Fibroblast of skin of back (primary cell): ENCODE measurements at places on chromosomes 3 and 15.

GRCh38 chr15:101514318-101514717 lies 24.8 kb upstream of the PCSK6 start:
- DNase-seq = no peak

DNA sequence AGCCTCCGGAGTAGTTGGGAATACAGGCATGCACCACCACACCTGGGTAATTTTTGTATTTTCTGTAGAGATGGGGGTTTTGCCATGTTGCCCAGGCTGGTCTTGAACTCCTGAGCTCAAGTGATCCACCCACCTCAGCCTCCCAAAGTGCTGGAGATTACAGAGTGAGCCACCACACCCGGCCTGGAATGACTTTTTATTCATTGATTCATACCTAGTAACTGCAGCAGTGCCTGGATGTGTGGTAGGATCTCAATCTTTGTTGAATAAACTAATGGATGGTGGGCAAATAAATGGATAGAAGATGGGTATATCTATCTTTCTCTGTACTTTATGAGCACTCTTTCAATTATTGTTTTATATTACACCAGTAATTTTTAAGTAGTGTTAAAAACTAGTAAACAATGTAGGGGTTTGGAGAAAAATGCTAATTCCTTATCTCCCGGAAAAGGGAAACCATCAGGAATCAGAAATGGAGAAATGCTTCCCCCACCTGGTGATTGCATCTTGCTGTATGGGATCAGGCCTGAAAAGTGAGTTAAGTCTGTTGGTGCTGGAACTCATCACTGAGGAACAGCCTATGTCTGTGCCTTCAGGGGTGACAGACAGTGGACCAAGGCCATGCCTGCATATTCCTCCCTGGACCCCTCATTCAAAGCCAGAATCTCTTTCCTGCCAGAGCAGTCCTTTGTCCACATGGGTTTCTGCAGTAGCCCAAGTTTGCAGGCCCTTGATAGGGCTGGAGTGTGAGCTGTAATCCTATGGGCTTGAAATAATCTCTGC lies 161.0 kb upstream of the CTDSPL start:
- DNase-seq = peak; percentile 17

DNA sequence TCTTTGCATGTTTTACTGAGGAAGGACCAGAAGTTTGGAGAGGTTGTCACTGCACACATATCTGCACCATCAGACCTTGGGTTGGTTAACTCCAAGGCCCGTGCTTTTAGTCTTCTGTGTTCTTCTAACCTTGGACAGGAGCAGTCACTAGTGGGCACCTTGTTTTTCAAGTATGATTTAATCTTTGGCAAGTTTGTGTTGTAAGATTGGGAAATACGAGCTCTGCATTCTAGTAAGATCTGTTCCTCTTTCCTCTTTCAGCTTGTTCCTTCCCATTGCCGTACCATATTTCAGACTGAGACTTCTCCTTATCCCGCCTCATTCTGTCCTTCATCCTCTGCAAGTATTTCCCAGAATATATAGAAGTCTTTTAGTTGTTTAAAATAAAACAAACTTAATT lies 5.1 kb downstream of the TMOD2 start:
- no peak for DNase-seq

DNA sequence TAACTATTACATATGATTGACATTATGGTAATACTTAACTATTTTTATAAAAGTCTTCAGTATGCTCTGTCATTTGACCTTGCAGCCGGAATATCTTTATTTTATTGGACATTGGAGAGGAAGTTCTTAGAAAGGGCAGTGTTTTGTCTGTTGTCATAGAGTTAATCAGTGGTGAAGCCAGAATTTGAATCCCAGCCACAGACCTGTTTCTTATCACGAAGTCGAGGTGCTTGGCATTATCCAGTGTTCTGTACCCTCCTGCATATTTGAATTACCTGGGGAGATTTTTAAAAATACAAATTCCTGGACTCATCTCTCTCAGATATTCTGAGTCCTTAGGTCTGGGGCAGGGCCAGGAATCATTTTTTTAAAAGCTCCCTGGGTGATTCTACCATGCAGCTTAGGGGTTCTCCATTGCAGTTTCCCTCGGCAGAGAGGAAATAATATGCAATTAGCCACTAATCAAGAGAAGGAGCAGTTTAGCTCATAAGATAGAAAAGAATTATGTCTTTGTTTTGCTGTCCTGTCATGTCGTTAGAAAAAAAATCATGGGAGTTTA lies 195.6 kb upstream of the CFAP20DC start:
- no peak for DNase-seq

- no peak for DNase-seq
Observed at GRCh38 chr15:80948651-80949292, 40.8 kb downstream of the MESD start.

GRCh38 chr15:79060175-79060574 lies 30.4 kb downstream of the RASGRF1 start:
- DNase-seq = no peak

- no peak for DNase-seq
Observed at GRCh38 chr15:101193806-101194545, 57.9 kb downstream of the CHSY1 start.

DNA sequence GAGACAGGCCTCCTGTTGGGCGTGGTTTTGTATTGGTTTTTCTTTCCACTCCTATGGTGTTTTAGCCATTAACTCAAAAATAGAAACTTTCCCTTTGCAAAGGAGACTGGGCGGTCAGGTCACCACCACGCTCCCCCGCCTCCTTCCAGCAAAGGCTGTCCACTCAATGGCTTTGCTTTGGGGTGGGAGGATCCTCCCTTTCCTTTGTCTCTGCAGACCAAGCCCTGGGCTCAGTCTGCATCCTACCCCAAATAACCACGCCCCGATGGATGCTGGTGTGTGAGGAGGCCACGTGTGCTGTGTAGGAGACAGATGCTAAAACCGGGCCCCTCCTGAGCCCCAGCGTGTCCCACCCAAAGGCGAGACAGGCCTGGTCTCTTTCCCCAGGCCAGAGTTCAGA lies 68.5 kb downstream of the GRIP2 start:
- no peak for DNase-seq

GRCh38 chr3:133258358-133258757 lies 141.5 kb upstream of the BFSP2 start:
- no peak for DNase-seq

- peak; percentile 61 for DNase-seq
Observed at GRCh38 chr3:111676211-111677006, 81.3 kb upstream of the ZBED2 start.

DNA sequence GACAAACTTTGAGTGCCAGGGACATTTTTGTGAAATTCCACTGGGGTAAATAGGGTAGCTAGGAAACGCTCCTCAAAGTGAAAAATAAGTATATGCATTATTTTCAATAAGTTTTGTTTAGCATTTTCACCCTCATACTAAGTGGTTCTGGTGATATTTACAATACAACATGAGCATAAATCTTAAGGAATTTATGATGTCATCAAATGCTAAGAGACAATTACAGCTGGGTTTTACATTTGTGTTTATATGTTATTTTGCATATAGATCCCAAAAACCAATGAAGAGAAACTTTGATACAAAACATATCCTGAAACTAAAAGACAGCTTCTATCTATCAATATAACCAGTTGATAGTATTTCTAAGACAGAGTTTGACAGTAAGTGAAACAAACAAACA lies 323.1 kb downstream of the ZBTB20 start:
- DNase-seq = no peak

- peak; percentile 40 for DNase-seq
Observed at GRCh38 chr3:119309591-119309990, 15.4 kb downstream of the ARHGAP31 start.

GRCh38 chr3:29577250-29577649 lies 296.4 kb downstream of the RBMS3 start:
- no peak for DNase-seq

GRCh38 chr3:125057186-125057850 lies 1.5 kb upstream of the HEG1 start:
- DNase-seq = peak; percentile 77

- DNase-seq = no peak
Observed at GRCh38 chr3:42780398-42780797, 7.3 kb upstream of the CCDC13 start.

- no peak for DNase-seq
Observed at GRCh38 chr3:156171281-156172267, 51.2 kb downstream of the KCNAB1 start.

DNA sequence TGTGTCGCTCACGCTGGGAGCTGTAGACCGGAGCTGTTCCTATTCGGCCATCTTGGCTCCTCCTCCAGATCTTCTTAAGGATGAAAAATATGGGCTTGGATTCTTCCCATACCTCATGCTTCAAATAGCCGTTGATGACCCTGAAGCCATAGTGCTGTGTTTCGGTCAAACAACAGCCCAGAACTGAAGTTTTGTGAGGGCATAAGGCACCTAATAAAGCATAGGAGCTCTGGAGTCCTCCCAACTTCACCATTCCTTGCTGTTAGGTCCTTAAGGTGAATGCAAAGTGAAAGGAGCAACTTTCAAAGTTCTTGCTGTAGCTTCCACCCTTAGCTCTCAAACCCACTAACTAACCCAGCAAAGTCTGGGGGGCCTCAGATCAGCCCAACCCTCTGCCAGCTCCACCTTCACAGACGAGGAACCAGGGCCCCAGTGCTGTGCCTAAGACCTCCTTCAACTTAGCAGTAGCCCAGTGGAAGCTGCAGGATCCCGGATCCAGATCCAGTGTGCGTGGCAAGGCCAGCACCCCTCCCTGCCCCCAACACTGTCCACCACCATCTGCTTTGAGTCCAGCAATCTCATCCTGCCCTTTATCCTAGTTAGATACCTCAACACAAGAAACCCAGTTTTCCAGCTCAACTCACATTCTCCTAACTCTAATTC lies at the start of gene GRK7:
Gene GRK7 (plus strand): TSS at position 321 of the 663 bp plus-strand sequence. CDS start 14,877 bp downstream, outside the sequence.
- no peak for DNase-seq

DNA sequence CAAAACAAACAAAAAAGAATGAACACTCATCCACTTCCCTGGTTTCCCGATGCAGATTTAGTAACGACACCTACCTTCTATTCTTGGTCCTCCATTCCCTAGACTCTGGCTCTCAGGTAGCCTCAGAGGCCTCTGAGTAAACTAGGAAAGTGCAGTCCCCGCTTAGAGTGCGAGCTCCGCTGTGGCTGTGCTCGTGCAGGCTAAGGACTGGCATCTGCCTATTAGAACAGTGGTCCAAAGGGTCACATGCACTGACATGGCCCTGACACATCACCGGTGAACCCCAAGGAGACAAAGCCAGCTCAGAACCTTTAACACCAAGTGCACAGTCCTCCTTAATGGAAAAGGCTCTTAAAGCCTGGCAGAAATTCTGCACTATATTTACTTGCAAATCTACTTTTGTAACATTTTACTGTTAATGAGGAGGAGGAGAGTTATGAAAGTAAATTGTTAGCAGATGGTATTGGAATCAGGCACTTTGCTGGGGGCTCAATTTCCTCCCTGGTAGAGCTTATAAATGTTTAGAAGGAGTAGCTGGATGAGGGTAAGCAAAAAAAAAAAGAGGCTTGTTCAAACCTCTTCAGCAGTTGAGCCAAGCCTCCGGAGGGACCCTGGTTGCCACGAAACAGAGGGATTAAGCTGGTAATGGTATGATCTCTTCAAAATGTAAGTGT lies 31.1 kb downstream of the VGLL4 start:
- DNase-seq = no peak

DNA sequence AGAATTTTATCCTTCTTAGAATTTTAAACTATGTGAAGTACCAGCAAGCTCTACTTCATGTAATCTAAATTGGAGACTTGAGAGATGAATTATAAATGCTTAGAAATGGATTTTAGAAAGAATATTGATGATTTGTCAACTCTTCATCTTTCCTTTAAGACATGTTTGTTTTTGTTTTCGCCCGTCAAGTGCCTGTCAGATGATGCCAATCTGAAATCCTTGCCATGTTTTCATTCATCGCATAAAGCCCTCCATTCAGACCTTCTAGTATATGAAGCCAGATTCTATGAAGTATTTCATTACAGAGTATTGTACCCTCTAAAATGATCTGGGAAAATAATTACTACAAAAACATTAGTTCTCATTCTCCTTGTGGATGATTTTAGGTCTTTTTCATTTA lies 223.2 kb upstream of the SOX2 start:
- DNase-seq = no peak

DNA sequence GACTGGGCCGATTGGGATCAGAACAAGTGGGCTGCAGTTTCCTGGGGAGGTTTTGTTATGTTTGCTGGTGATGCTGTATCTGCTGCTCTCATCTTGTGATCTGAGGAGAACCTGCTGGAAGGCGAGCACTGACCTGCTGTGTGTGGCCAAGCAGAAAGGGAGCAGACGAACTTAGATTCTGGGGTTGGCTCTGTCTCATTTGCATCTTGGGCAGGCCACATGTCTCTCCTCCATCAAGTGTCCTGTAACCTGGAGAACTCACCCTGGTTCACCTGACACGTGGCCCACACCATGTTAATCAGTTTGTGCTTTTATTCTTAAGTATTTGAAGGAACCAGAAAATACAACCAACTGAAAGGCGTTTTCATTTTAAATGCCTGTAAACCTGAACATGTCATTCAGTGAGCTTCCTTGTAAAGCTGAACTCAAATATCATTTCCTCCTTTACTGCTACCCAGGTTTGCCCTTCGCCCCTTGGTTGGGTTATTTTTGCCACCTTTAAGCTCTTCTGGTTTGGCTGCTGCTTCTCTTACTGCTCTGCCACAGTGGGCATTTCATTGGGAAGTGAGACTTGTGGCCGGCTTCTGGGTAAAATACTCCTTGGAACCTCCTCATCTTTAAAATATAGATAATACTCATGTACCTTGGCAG lies 33.5 kb upstream of the TRAK1 start:
- no peak for DNase-seq

DNA sequence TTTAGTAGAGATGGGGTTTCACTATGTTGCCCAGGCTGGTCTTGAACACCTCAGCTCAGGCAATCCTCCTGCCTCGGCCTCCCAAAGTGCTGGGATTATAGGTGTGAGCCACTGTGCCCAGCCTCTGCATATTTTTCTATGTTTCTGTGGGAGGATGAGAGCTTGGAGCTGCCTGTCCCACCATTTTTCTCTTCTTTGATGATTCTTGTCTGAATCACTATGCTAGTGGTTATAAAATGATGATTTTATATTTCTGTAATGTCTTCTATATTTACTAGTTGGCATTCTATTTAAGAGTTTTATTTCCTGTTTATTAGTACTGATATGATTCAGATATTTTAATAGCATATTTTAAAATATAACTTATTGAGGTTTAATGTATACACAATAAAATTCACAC lies 69.7 kb downstream of the CHCHD6 start:
- DNase-seq = peak; percentile 20

DNA sequence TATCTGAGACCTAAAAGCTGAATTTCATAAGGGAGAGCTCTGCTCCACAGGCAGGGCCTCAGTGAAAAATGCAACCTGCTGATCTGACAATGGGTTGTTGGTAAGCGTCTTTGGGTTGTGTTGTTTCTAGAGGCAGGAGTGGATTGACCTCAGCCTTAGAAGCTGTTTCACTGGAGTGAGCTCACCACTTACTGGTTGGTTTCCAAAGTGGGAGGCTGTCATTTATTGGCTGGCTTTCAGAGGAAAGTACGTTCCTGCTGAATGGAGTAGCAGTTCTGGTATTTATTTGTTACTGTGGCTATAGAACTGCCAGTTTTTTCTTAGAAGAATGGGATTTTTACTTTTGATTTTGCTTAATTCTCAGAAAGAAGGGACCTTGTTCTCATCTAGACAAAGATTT lies 29.3 kb upstream of the COL6A5 start:
- DNase-seq = peak; percentile 0
